ENCODE measurements at places on chromosomes 16 and 17.

DNA sequence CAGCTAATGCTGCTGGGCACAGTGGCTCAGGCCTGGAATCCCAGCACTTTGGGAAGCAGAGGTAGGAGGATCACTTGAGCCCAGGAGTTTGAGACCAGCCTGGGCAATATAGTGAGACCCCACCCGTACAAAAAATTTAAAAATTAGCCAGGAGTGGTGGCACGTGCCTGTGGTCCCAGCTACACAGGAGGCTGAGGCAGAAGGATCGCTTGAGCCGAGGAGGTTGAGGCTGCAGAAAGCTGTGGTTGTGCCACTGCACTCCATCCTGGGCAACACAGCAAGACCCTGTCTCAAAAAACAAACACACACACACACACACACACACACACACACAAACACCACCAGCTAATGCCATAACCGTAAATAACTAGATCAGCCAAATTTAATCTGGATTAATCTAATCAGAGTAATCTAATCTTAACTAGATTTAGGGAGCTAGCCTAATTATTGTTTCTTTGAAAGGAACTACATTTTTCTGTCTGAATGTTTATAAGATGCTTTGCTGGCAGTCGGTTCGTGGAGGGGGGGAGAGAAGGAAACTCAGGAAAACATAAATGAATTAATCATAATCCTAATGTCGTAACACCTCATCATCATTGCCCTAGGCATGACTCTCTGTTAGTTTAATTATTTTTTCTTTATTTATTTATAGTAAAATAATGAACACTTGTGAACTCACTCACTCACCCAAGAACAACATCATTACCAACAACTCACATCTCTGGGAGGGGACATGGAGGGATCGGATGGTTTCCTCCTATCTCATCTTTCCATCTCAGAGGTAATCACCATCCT lies 12.5 kb upstream of the RBBP6 start:
- no peak for DNase-seq

DNA sequence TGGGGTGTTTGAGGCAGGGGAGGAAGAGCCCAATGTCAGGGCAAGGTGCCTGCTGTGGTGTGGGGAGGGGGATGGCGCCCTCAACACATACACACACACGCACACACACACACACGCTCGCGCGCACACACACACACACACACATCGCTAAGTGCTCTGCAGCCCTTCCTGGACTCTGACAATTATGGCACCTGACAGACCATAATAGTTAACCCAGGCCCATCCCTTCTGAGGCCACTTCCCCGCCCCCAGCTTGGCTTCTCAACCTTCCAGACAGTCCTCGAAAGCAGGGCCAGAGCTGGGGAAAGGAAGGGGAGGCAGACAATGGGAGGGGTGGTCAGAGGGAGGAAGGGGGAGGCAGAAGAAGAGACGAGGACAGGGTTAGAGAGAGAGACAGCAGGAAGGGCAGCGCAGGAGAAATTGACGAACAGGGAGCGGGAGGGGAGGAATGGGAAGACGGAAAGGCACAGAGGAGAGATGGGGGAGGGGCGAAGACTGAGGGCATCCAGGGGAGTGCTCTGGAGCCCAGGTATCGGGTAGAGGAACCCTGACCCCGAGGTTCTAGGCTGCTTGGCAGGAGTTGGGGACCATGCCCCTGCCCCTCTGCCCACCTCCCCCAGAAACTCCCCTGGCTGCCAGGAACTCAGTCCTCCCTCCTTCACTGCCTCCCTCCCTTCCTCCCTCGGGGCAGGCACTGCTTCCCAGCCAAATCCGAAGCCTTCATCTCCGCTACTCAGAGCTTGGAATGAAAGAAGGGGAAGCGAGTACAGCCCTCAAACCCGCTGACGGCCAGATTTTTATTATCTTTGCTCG lies 4.0 kb downstream of the SRCIN1 start:
- peak; percentile 76 for DNase-seq

DNA sequence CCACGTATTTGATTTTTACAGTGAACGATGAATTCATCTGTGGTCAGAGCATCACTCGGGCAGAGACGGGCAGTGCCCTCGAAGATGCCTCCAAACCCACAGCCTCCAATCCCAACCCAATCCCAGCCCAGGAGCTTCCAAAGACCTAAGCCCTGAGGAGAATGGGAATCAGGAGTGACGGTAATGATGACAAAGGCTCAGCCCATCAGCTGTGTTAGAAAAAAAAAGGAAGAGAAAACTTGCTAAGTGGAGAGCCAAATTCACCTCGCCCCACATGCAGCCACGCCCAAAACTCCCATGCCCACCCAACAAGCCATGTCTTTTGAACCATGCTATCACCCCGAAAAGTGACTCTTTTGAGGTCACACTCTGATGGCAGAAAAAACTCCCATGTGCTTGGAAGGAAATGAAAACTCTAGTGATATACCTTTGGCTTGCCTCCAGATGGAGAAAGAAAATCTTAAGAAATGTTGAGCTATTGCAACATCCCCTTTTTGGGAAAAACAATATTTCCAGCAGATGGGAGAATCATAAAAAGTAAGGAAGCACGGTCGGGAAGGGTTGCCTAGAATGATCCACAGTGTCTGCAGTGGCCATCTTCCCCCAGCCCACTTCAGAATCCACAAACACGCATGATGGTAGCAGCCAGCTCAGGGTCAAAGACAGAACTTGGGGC lies 37.7 kb downstream of the XYLT1 start:
- DNase-seq: peak; percentile 63

DNA sequence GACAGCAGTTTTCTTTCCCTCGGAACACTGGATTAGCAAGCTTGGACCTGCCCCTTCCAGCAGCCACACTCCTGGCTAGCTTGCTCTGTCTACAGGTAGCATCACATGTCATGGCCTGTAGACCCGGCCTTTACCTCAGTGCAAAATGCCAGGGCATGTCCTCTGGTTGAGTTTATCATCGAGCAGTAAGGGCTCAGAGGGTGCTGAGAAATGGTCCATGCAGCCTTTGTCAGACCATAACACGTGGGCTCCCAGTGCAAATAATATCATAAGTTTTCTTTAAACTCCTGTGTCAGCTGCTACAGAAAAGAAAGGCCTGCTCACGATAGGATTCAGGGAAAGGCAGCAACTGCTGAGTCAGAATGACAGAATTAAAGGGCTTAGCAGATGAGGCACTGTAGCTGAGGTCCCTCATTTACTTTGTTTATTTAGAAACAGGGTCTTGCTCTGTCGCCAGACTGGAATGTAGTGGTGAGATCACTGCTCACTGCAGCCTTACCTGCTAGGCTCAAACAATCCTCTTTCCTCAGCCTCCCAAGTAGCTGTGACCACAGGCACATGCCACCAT lies 8.0 kb upstream of the GNA13 start:
- no peak for DNase-seq

DNA sequence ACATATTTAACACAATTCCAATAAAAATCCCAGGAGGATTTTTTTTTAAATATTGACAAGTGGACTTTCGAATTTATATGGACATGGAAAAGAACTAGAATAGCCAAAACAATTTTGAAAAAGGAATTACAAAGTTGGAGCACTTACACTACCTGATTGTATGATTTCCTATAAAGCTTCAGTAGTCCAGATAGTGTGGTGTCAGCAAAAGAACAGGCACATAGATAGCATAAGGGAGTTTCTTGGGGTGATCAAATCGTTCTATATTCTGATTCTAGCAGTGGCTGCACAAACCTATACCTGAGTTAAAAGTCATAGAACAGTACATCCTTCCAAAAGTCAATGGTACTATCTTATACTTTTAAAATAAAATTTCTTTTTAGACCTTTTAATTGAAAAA lies 66.4 kb upstream of the CES5A start:
- no peak for DNase-seq

GRCh38 chr17:27920569-27920968 lies 27.4 kb upstream of the LYRM9 start:
- DNase-seq: no peak

DNA sequence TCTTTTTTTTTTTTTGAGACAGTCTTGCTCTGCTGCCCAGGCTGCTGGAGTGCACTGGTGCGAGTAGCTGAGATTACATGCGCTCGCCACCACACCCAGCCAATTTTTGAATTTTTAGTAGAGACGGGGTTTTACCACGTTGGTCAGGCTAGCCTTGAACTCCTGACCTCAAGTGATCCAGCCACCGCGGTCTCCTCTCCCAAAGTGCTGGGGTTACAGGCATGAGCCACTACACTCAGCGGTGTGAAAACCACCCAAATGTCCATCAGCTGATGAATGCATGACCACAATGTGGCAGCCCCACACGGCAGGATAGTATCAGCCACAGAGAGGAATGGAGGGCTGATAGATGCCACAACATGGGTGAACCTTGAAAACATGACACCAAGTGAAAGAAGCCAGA lies 2.1 kb downstream of the P2RX5 start:
- no peak for DNase-seq

GRCh38 chr16:25297151-25297787 lies 39.6 kb upstream of the ZKSCAN2 start:
- no peak for DNase-seq

- no peak for DNase-seq
These were observed 12.1 kb upstream of the HP start for GRCh38 chr16:72042157-72042660.

DNA sequence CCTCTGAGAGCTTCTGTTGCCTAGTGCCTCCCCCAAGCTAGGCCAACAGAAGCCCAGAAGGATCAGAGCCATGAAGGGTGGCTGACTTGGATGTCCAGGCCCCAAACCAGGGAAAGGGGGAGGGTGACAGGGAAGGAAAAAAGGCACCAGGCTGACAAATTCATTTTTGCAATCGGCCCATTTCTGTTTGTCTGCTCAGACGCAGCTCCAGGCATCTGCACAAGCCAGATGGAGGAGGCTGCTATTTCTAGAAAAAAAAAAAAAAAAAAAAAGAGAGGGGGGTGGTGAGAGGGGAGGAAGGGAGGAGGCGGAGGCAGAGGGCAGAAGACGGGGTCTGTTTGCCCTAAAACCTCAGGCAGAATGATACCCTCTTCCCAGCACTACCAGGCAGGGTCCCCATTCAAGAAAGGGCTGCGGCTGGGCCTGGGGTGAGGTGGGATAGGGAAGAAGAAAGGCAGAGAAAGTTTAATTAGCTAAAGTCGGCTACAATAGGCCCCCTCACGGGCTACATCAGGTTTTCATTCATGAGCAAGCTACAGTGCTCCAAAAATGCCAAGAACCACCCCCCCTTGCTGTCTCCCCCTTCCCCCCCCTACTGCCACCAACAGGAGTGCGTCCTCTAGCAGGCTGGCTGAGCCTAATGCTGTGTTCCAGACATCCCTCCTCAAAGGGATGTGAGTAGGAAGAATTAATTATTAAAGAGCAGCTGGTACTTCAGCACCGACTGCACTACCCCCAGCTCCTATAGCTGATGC lies 2.4 kb downstream of the HDAC5 start:
- no peak for DNase-seq

GRCh38 chr16:47045023-47045422 lies 71.5 kb upstream of the DNAJA2 start:
- peak; percentile 32 for DNase-seq

DNA sequence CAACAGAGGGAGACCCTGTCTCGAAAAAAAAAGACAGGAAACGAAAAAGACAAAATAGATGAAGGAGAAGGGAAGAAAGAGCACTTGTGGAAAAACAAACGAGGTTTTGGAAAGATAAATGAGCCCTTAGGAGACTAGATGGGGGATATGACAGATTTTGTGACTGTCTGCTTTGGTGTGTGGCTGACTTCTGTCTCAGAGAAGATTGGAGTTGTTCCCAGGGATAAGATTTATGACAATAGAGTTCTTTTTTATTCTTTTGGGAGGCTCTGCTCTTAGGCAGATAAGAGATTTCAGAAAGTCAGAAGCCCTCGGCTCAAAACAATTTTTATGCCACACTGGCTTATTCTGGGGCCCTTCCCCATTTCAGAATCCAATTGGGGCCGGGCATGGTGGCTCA lies 73.9 kb upstream of the ATF7IP2 start:
- DNase-seq: no peak

GRCh38 chr16:81629896-81630634 lies 149.0 kb upstream of the PLCG2 start:
- no peak for DNase-seq

- DNase-seq: no peak
These were observed 210.7 kb downstream of the STX8 start for GRCh38 chr17:9364837-9365430.

GRCh38 chr17:33968350-33969044 lies 286.6 kb upstream of the CCL2 start:
- DNase-seq: no peak

DNA sequence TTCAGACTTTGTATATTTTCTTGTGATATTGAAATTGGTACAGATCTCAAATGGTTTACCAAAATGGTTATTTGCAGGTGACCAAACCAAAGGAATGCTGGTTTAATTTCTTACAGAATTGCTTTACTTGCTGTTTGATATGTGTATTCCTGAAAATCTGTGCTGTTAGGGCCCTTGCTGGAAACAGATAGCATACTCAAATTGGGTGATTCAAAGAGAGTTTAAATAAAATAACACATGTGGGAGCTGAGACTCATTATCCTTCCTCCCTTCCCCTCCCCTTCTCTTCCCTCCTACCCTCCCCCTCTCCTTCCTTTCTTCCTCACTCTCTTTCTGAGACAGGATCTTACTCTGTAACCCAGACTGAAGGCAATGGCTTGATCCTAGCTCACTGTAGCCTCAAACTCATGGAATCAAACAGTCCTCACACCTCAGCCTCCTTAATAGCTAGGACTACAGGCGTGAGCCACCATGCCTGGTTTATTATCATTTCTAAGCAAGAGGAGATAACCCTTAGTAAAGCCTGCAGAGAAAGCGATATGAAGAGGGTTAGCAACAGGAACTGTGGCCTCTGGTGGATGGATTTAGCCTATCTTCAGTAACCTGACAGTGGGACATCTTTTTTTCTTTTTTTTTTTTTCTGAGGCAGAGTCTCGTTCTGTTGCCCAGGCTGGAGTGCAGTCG lies 141.9 kb downstream of the BCAS3 start:
- DNase-seq: no peak

DNA sequence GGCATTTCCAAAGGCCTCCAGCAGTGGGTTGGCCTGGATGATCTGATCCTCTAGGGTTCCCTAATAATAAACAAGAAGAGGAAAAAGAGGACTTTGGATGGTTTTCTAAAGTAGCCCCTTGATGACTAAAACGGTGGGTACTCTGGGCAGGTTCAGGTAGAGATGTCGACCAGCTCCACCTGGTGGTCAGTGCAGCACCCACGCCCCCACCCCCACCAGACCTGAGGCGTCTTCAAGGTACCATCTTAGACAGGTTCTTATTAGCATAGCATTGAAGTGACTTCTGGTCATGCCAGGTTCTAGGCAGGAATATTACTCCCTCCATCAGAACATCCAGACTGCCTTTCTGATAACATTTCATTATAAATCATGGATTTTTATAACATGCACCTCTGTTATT lies 15.0 kb downstream of the MYH13 start:
- no peak for DNase-seq

DNA sequence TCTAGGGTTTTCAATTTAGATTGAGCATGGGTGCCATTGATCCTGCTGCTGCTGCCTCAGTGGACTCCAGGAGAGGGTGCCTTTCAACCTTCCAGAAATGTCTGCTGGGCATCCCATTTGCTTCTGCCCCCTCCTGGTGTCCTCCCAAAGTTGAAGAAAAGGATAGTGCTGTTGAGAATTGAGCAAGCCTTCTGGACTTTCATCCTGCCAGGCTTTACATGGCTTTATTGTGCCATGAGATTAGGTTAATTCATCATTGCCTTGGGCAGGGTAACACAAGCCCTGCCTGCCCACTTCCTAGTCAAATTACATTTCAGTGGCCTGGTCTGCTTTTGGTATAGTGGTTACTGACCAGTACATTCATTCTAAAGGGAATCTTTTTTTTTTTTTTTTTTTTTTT lies 17.9 kb upstream of the TANGO6 start:
- DNase-seq: no peak

- DNase-seq: no peak
These were observed 53.4 kb downstream of the GAS7 start for GRCh38 chr17:10144982-10145381.

- DNase-seq: no peak
These were observed 9.2 kb downstream of the CD300LG start for GRCh38 chr17:43856141-43856540.
